A673 (cell line): ENCODE measurements at places on chromosomes 11 and 22. TPM values are rescaled to one million over a fixed set of nuclear protein-coding genes. Genes with fewer than 3 reads are reported as not detected.

The PLA2G6 gene
- total RNA-seq: 31.8 and 40.8 TPM in 2 replicates

The KCNJ11 gene
- total RNA-seq: 0.34 and 0.59 TPM in 2 replicates

The APOBEC3B gene
- 6.4 and 9.0 TPM in 2 replicates for total RNA-seq

The KIRREL3 gene
- total RNA-seq: not detected in 2 replicates

The SIDT2 gene
- total RNA-seq: 33.5 and 43.6 TPM in 2 replicates

The CSRP3 gene
- not detected in 2 replicates for total RNA-seq

The SLC25A18 gene
- 0.35 and 0.45 TPM in 2 replicates for total RNA-seq

The SYT12 gene
- total RNA-seq: 2.3 and 3.1 TPM in 2 replicates

The PGA5 gene
- not detected in 2 replicates for total RNA-seq

The GPHA2 gene
- total RNA-seq: not detected in 2 replicates

The A4GALT gene
- total RNA-seq: 21.9 and 23.7 TPM in 2 replicates

The FXYD2 gene
- total RNA-seq: not detected in 2 replicates

The CCDC188 gene
- not detected in 2 replicates for total RNA-seq

The C11orf86 gene
- not detected in 2 replicates for total RNA-seq

The ZW10 gene
- total RNA-seq: 31.4 TPM in 2 replicates

The ENTHD1 gene
- total RNA-seq: not detected in 2 replicates

The TTLL12 gene
- total RNA-seq: 117 and 138 TPM in 2 replicates

The GDPD4 gene
- not detected in 2 replicates for total RNA-seq

The CLDN5 gene
- total RNA-seq: 0.21 and 0.22 TPM in 2 replicates

The OR10A6 gene
- total RNA-seq: not detected in 2 replicates

The MS4A12 gene
- total RNA-seq: not detected in 2 replicates

The CELSR1 gene
- 2.3 and 3.5 TPM in 2 replicates for total RNA-seq

The DEUP1 gene
- total RNA-seq: not detected in 2 replicates

The ZDHHC8 gene
- total RNA-seq: 58.8 and 60.2 TPM in 2 replicates

The PES1 gene
- total RNA-seq: 151 and 175 TPM in 2 replicates

The KRTAP5-1 gene
- total RNA-seq: not detected in 2 replicates

The KIAA1671 gene
- 12.8 and 15.0 TPM in 2 replicates for total RNA-seq

The UBQLN3 gene
- total RNA-seq: not detected in 2 replicates

The CCDC89 gene
- total RNA-seq: 0.41 and 0.66 TPM in 2 replicates

The ARHGEF17 gene
- total RNA-seq: 24.0 and 32.0 TPM in 2 replicates

The OR52I1 gene
- total RNA-seq: not detected in 2 replicates

The WNT11 gene
- 0.94 and 1.2 TPM in 2 replicates for total RNA-seq

The PKP3 gene
- total RNA-seq: not detected in 2 replicates

The C11orf16 gene
- total RNA-seq: not detected in 2 replicates

The AKIP1 gene
- 26.7 and 28.9 TPM in 2 replicates for total RNA-seq

The OR51E1 gene
- total RNA-seq: not detected in 2 replicates

The CSF2RB gene
- total RNA-seq: not detected in 2 replicates

The C11orf87 gene
- total RNA-seq: not detected in 2 replicates

The SLC16A8 gene
- total RNA-seq: not detected in 2 replicates

The C11orf91 gene
- total RNA-seq: not detected in 2 replicates

The KCNC1 gene
- total RNA-seq: 0.09 and 0.13 TPM in 2 replicates

The GVQW3 gene
- total RNA-seq: 6.2 and 9.9 TPM in 2 replicates

The RASSF10 gene
- 0.15 TPM in 1 of 2 replicates, not detected in the other for total RNA-seq

The PRDM11 gene
- 12.6 and 15.4 TPM in 2 replicates for total RNA-seq

The MB gene
- 0.30 and 0.46 TPM in 2 replicates for total RNA-seq

The ST3GAL4 gene
- total RNA-seq: 26.4 and 29.9 TPM in 2 replicates

The TYR gene
- not detected in 2 replicates for total RNA-seq

The PGGHG gene
- 5.4 and 8.6 TPM in 2 replicates for total RNA-seq

The C11orf42 gene
- not detected in 2 replicates for total RNA-seq

The OR8H2 gene
- not detected in 2 replicates for total RNA-seq

The KRTAP5-9 gene
- not detected in 2 replicates for total RNA-seq

The OR11H1 gene
- total RNA-seq: not detected in 2 replicates

The RASD2 gene
- total RNA-seq: 1.3 and 3.1 TPM in 2 replicates

The TIMP3 gene
- total RNA-seq: 13.7 and 14.1 TPM in 2 replicates

The CABP4 gene
- total RNA-seq: not detected in 2 replicates
